CD4-positive, alpha-beta T cell treated with Interleukin-6 at 100 ng/mL for 8 hours (primary cell): ENCODE measurements at places on chromosomes 11 and 22.

GRCh38 chr11:20592741-20593140 lies 6.7 kb upstream of the SLC6A5 start:
- DNase-seq: no peak

DNA sequence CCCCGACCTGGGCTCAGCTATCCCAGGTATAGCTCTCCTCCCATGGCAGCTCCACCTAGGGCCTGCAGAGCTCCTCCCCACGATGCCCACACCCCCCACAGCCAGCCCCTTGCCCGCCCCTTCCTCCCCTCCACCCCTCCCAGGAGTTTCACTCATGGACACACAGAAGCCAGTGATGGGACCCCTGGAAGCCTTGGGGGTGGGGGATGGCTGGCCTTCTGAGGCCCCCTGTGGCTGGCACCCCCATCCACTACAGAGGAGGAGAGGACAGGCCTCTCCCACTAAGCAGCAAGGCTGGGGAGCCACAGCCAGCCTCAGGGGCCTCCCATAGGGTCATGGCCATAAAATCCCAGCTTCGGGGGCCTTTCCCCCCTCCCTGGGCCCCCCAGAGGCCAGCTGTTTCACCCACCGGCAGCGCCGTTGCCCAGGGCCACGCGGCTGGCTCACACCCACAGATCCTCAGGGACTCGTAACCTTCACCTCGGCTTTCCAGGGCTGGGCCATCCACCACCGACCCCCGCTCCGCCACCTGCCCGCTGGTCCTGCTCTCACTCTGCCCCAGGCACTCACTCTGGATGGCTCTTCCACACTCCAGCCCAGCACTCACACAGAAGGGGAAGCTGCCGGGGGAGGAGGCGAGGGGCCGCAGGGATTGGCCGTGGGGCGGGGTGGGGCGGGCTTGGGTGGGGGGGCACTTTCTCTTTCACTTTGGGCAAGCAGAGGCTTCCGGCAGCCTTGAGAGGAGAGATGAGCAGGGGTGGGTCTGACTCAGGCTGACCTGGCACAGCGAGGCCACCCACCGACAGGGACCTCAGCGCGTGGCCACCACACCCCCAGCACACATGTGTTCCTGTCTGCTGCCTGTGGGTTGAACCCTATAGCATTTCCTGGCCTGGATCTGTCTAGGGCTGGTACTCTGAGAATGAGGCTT lies 2.2 kb downstream of the SLC25A22 start:
- peak; percentile 85 for DNase-seq

GRCh38 chr22:27597703-27598444 lies 203.7 kb downstream of the MN1 start:
- DNase-seq: no peak

DNA sequence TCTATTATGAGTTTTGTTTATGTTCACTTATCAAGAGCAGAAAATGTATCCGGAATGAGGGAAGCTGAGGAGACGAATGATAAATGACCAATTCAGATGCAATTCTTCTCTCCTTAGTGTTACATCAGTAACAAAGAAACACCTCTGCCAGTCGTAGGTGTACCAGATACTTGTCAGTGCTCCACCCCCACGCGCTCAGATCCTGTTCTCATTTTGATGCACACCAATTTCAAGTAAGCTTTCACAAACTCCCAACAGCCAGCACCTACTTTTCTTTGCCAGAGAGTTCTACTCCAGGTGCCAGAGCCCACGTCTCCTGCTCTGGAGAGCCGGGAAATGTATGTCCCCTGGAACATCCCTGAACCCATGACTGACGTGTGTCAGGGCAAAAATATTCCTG lies 43.7 kb downstream of the OR8B12 start:
- no peak for DNase-seq

DNA sequence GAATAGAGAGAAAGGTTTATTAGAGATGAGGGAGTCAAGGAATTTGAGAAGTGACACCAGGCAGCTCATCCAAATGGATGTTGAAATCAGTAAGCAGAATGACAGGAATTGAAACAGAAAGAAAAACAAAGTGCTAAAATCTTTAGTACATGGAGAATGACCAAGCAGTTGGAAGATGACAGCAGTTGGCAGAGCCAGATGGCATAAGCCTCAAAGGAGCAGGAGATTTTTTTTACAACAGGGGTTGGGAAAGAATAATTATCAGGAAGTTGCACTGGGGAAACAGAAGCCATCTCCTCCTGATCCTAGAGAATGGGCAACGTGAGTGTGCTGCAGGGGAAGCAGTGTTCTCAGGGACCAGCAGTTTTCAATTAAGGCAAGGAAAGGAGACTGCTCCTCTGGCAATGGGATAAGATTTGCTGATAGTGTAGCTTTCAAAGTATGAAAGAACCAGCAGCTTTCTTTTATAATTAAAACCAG lies 28.9 kb downstream of the RAB39A start:
- no peak for DNase-seq
